ENCODE measurements at places on chromosomes 2 and 18.

DNA sequence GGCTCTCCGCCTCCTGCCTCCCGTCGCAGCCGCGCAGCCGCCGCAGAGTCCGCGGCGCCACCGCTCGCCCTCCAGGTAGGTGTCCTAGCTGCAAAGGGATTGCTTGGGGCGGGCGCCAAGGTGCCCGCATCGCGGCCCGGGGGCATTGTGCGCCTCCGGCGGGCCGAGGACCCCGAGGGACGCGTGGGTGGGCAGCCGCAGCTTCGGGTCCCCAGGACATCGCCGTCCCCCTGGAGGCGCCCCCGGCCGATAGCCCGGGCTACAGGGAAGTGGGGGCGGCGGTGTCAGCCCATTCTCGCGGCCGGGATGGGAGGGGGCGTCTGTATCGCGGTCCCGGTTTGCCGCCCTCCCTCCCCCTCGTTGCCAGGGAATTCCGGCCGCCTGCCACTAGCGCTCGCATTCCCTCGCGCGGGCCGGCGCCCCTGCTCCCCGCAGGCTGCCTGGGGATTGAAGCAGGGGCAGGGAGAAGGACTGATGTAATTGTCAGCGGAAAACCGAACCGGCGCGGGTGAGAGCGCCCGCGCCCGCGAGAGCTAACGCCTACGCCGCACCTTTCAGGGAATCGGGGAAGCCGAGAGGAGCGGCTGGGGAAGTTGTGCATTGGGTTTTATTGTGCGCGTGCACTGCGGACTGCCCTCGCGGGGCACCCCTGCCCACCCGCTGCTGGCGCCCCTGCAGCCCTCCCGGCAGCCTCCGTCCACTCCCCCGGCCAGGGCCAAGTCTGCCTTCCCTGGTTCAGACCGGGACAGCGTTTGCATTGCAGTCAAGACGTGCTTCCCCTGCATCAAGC is 483 bp downstream of the OSBPL6 start:
- DNase-seq, result peak; percentile 29

- no peak for DNase-seq
Observed at GRCh38 chr2:120547662-120548061, 188.0 kb upstream of the GLI2 start.

GRCh38 chr2:55123851-55124269 is 73.6 kb upstream of the RTN4 start:
- no peak for DNase-seq

DNA sequence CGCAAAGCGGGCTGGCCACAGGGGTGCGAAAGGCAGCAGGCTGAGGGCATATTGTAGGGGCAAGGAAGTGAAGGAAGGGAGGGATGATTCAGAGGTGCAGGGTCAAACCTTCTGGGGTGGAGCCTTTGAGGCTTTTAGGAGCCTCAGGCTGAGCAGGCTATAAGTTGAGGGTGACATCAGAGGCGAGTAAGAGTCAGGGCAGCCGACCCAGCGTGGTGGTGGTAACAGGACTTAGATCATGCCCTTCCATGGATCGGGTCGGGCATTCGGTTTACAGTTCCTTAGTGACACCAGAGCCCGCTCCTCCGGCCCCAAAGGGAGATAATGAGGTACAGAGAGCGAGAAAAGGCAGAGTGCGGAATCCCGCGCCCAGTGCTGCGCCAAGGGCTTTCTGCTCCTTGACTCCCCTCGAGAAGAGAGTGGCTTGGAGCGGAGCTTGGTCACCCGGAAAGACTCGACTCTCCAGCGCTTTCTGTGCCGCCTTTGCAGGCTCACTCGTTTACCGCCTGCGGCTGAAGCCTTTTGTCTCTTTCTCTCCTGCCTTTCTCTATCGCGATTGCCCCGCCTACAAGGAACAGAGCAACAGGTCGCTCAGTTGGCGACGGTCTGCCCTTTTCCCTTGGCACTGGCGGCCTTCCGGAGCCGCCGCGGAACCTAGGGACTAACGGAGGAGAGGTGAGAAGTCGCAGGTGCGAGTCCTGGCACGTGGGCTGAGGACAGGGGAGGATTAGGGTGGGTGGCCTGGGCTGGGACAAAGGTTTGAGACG is 720 bp downstream of the LBX2 start:
- peak; percentile 39 for DNase-seq

GRCh38 chr2:2007551-2008501 is 263.5 kb upstream of the PXDN start:
- DNase-seq, result no peak

DNA sequence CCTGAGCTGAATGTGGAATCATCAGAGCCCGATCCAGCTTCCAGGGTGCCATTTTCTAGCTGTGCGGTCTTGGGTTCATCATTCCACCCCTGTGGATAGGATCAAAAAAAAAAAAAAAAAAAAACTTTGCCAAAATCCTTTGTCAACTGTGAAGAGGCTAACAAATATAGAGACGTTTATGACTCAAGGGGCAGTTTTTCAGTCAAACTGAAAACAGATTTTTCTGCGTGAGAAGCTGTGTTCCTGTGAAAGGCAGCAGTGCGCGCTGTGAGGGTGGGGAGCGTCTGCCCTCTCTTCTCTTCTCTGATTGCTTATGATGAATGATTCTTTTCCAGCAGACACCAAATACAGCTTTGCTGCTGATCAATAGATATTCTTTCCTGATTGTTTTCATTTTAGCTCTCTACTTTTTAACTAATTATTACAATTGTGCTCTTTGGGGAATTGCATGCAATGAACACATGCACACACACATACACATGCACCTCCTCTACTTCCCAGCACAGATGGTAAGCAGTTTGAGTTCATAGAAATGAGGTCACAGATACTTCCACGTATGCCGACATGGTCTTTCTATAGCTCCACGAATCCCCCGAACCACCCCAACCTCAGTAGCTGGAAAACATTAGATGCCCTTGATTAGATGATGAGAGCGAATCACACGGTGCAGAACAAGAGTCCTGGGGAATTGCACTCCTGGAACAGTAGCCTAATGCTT is 175.4 kb downstream of the NRP2 start:
- no peak for DNase-seq
